ENCODE measurements at places on chromosomes 2 and 18.

GRCh38 chr2:173550143-173550542 lies 195.5 kb downstream of the CDCA7 start:
- DNase-seq, result peak; percentile 75

GRCh38 chr2:233799087-233799665 lies 21.0 kb downstream of the MROH2A start:
- no peak for DNase-seq

DNA sequence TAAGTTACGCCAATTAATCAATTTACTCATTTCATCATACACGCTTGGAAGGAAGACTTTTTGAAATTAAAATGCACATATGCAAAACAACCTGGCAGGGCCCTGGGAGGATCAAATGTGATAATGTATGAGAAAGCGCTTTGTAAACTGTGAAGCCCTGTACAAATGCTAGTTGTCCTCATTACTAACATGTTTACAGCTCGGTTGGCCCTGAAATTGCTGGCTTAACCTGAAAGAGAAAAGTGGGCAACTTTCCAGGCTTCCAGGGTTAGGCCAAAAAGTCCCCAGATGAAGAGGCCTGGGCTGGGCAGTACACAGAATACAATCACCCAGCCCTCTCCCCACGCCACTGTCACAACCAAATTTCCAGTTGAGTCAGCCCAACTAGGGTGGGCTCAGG lies 60.2 kb downstream of the DNMT3A start:
- DNase-seq, result no peak

GRCh38 chr2:97931118-97931857 lies 64.5 kb downstream of the TMEM131 start:
- DNase-seq, result no peak

DNA sequence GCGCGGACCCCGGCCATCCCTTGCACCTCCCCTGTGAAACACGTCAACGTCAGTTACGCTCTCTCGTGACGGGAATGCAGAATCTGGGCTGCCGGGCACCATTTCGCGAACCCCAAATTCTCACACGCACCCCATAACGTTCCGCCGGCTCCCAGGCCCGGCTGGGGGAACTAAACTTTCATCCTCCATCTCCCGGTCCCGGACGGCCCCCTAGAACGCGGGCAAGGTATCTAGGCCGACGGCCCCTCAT lies 544 bp downstream of the DNAJC27 start:
- no peak for DNase-seq

GRCh38 chr2:221943076-221943810 lies 355.6 kb downstream of the PAX3 start:
- DNase-seq, result no peak

DNA sequence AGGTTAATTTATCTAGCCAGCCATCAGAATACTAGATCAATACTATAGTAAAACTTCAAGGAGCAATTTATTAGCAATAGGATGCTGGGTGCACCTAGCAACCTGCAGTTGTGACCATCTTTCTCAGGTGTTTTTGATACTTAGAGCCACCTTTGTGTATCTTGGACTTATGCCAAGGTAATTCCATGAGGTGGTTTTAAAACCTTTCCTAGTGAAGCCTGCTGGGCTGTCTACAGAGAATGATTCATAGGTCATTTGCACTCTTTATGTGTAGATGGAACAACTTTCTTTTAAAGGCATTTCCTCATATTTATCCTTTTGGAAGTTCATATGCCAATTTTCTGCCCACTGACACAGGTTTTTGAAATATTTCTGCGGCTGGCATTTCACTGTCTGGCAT lies 1030.1 kb upstream of the POU3F3 start:
- DNase-seq, result no peak

- no peak for DNase-seq
Observed at GRCh38 chr18:23188068-23188760, 52.9 kb downstream of the CABLES1 start.

DNA sequence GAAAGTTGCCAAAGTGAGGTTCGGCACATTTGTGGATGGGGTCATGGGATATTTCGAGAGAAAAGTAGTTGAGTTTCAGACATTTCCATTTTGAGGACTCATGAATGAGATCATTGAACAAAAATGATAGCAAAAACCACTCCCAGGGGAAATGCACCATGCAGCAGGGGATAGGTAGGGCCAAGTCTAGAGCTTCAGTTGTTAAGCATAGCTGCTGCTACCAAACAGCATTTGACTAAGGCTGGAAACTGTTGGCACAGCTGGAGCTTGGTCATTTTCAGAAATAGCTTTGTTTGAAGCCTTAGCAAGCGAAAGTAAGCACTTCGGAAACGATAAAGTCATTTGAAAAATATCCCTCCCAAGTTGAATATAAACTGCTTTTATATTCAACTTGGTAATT lies 431.8 kb downstream of the SOCS6 start:
- no peak for DNase-seq

DNA sequence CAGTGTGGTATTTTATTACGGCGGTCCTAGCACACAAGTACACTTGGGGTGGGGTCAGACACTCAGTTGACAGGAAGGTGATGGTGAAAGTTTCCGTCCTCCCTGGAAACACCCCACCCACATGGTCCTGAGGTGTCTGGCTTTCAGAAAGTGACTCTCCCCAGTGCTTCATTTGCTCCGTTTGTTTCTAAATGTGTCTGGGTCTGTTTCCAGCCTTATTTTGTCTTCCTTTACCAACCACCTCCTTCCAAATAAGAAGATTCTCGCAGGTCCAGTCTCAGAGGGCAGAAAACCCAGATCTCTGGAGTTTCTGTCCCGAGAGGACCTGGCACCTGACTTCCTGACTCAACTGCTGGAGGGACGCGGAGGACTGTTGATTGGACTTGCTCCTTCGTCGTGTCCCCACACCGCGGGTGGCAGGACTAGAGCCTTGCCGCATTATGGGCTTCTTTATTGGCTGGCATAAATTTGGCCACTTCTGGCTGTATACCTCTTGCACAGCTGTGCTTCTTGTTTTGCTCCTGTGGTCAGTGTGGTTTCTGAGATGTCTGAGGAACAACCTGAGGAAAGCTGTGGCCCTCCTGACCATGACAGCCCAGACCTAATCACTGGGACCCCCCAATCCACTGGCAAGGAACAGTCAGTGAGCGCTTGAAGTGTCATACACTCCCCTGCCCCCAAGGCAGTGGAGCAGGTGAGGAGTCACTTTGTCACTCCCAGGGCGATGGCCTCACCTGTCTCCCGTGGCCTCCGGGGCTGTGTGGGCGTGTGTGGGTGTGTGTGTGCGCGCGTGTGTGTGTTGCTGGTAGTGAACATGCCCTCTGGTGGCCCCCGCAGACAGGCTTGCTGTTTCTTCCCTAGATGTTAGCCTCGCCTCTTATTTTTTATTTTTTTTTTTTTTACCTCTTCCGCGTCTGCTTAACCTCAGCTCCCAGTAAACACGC lies 45.6 kb downstream of the MEX3C start:
- no peak for DNase-seq

DNA sequence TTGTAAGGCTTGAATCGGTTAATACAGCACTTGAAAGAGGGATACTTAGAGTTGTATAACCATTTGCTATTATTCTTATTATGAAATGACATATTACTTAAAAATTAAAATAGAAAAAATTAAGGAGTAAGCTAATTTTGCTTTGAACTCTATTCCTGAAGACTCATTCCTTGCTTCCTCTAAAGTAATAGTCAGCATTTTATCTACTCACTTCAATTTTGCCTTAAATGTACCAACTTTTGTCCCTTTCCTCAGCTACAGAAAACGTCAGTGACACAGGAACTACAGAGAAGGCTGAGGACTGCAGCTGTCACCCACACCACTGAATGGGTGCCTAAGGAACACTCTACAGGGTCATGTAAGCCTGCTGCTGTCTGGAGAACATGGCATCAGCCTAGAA lies 80.7 kb upstream of the OSR1 start:
- no peak for DNase-seq

- DNase-seq, result no peak
Observed at GRCh38 chr2:26202981-26203490, 30.1 kb downstream of the GAREM2 start.

DNA sequence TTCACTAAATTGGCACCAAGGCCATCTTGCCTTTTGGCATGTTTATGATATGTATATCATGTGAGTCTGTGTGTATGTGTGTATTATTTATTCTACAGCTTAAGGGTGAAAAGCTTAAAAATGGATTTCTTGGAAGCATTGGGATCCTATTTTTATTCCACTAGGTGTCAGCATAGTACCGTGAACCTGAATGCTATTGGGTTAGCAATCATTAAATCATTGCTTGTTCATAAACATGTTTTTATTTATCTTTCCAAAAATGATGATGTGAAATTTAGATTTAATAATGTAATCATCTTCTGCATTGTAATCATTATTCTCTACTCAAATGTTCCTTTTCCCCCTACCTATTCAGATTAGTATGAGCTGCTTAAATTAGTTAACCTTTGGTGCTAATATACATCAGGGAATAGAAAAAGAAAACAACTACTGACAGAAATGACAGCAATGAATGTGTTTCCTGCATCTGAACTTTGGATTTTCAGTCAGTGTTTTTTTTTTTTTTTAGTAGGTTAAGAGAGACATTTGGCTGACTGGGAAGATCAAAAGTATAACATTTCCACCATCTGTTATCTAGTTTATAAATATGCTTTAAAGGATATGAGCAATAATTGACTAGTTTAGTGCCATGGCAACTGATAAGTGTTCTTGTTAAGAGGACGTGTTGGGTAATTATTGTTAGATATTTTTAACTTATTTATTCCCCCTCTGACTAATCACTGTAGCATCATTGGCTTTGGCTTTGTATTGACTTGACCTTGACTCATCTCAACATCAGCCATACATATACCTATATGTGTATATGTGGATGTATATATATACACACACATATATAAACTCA lies 14.1 kb upstream of the ZSWIM2 start:
- DNase-seq, result no peak

DNA sequence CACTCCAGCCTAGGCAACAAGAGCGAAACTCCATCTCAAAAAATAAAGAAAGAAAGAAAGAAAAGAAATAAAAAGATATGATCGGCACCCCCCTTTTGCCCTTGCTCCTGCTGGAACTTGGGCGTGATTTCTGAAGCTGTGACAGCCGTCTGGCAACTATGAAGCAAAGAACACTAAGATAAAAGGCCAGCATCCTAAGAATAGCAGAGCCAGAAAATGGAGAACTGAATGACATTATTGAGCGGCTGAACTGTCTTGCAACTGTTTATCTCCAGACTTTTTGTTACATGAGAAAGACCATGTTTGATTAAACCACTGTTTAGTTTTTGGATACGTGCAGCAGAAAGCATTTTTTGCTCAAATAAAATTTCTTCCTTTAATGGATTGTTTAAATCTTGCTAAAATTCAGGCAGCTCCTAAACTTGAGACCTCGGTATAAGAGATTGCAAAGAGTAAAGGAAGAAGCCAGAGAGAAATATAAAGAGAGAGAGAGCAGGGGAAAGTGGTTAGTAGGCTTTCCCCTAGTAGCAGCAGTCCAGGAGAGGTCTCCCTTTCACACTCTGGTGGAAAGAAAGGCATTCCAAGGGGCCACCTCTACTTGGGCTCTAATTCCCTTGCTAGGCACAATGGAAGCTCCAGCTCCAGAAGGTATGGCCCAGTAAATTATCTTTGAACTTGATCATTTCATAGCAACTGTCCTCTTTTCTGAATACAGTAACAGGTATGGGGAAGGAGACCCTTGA lies 8.2 kb upstream of the MBD2 start:
- DNase-seq, result no peak

GRCh38 chr2:106982350-106982749 lies 96.4 kb upstream of the ST6GAL2 start:
- no peak for DNase-seq

DNA sequence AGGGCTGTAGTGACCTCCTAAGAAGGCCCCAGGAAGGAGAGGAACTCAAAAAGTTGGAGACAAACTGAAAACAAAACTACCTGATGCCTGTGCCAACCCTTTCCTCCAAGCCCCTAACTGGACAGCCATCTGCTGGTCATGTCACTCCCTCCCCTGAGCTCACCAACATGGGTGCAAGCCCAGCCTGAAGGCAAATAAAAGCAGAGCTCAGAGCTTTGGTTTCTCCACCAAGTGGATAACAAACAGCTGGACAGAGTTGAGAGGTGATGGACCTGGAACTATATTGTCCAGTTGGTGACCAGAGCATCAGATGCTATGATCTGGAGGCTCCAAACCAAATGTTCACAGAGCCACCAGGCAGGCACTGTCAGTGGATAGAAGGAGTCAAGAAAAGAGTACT lies 34.6 kb upstream of the MAL start:
- no peak for DNase-seq

DNA sequence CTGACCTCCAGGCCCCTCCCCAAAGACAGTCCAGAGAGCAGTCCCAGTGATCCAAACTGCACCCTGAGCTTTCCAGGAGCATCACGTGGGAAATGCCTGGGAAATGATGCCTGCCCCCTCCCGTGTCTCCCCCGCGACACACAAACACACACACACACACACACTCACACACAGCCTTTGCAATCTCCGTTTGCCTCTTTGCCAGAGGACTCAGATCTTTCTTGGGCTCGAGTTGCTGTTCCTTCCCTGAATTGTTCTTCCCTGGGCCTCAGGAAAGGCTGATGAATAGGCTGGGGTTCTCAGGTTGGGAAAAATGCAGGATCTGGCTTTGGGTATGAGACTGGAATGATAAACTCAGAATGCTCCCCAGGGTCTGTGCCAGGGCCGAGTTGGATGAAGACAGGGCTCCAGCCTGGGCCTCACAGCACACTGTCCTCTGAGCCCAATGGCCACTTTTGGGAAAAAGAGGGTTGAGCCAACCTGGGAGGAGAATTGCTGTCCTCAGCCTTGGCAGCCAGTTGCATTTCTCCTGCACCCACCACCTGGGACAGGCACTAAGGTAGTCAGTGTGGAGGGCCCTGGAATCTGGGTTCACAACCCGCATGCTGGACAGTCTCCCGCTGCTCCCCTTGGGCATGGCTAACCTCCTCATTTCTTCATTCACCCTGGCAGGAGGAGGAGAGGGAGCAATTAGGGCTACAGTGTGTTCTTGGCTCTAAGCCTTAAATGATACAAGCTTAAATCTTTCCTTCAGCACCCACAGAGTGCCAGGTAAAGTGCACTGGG lies 43.9 kb upstream of the ATP6V1B1 start:
- DNase-seq, result no peak

GRCh38 chr2:70531419-70532086 lies 22.1 kb downstream of the TGFA start:
- DNase-seq, result no peak

- DNase-seq, result no peak
Observed at GRCh38 chr2:240172071-240172895, 31.8 kb upstream of the OTOS start.

DNA sequence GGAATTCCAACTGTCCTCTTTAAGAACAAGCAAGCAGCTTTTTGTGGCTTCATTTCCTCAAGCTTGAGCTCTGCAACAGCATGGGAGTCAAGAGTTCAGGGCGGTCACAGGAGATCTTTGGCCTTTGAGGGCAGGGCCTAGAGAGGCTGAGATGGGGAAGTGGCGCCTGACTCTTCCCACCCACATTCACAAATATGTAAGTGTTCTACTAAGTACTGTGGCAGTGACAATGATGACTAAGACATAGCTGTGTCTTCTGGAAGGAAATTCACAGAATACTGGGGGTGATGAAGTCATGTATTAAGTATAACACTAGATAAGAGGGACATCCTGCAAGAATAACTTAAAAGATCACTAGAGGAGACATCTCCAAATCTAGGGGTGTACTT lies 15.0 kb downstream of the RND3 start:
- peak; percentile 93 for DNase-seq

Measured in brain microvascular endothelial cell (primary cell).